ENCODE measurements at places on chromosomes 11 and 22.
A peak's percentile ranks its signal among the peaks of the same experiment; 100 is the strongest.

DNA sequence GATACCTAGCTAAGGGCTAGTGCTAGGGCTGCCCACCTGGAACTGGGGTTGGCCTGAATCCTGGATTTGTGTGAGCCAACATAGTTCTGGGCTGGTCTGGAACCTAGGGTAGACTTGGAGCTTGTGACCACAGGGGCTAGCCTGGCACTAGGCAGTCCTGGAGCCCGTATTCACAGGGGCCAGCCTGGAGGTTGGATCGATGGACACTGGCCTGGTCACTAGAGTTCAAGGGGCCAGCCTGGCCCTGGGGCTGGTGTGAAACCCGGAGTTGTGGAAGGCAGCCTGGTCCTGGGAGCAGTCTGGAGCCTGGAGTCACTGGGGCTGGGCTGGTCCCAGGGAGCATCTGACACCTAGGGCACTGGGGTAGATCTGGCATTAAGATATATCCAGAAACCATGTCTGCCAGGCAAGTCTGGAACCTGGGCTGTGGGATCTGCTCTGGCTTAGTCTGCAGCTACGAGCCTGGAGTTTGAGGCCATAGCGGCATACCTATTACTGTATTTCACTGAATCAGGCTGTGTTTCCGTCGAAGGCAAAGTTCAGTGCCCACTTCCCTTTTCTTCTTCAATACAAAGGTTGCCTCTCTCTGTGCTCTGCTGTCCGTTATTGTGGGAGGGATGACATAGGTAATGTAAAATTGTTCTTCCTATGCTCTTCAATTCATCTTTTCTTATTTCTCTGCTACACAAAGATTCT is 9.1 kb upstream of the GLYATL1B start:
- no peak for DNase-seq

GRCh38 chr11:115499891-115500290 is 4.3 kb downstream of the CADM1 start:
- no peak for DNase-seq

- no peak for DNase-seq
Measured at GRCh38 chr22:17732251-17732854, 41.9 kb downstream of the BID start.

DNA sequence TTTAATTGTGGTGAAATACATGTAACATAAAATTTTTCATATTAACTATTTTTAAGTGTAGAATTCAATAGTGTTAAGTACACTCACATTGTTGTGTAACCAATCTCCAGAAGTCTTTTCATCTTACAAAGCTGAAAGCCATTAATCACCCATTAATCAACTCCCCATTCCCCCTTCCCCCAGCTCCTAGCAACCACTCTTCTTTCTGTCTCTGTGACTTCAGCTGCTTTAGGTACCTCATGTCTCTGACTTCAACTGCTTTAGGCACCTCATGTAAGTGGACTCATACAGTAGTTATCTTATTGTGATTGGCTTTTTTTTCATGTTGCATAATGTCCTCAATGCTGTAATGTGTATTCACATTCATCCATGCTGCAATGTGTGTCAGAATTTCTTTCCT is 150.8 kb upstream of the NTM start:
- DNase-seq: no peak

DNA sequence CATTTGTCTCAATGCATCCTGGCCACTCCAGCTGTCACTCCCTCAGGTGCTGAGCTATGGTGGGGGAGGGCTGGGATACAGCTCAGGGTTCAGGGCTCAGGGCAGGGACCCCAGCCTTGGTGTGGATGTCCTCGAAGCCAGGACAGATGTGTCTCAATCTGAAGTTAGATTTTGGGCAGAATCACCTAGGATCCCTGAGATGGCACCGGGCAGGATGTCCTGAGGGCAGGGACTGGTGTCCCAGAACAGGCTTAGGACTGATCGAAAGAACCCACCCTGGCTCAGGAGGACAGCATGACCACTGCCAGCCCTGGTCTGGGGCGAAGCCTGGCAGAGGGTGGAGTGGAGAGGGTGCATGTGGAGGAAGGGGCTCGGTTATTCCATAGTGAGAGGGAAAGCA is 96.8 kb upstream of the THY1 start:
- DNase-seq: no peak

DNA sequence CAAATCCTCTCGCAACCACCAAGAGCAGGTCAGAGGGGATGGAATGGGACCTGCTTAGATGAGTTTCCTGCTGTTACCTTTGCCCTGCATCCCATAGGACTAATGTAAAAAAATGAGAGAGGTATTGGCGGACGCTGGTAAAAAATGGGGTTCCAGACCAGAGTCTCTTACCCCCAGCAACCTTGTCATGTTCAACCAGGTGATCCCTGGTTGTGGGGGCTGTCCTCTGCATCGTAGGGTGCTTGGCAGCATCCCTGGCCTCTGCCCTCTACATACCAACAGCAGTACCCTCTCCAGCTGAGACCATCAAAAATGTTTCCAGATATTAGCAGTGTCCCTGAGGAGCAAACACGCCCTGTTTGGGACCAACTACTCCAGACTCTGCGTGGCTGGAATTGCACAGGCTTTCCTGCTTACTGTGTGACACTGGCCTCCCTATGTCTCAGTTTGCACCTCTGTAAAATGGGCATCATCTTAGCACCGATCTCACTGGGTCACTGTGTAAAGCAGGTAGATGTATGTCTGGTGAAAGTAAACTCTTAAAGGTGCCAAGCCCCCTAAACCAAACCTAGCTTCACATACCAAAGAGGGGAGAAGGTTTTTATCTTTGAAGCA is 1.5 kb downstream of the APOL6 start:
- no peak for DNase-seq

GRCh38 chr22:38203090-38203810 is 1.5 kb downstream of the MAFF start:
- no peak for DNase-seq

DNA sequence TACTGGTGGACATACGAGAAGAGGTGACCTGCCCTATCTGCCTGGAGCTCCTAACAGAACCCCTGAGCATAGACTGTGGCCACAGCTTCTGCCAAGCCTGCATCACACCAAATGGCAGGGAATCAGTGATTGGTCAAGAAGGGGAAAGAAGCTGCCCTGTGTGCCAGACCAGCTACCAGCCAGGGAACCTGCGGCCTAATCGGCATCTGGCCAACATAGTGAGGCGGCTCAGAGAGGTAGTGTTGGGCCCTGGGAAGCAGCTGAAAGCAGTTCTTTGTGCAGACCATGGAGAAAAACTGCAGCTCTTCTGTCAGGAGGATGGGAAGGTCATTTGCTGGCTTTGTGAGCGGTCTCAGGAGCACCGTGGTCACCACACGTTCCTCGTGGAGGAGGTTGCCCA is 6.9 kb downstream of the TRIM6 start:
- no peak for DNase-seq

DNA sequence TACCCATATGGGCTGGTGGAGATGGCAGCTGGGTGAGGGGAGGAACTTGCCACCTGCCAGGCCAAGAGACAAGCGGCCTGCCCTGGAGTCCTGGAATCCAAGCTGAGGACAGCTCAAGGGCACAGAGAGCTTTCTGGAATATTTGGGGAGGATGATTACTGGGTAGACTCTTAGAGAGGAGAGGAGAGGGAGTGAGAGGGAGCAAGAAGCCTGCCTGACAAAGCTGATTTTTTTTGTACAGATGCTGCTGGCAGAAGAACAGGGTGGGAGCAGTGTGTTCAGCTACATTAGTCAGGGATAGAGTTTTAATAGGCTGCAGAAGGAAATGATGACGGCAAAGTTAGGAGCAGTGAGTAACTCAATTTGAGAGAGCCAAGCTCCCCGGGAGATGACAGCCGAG is 299.3 kb downstream of the NXPE2 start:
- DNase-seq: no peak

GRCh38 chr11:72228844-72229231 is 4.3 kb downstream of the INPPL1 start:
- no peak for DNase-seq

DNA sequence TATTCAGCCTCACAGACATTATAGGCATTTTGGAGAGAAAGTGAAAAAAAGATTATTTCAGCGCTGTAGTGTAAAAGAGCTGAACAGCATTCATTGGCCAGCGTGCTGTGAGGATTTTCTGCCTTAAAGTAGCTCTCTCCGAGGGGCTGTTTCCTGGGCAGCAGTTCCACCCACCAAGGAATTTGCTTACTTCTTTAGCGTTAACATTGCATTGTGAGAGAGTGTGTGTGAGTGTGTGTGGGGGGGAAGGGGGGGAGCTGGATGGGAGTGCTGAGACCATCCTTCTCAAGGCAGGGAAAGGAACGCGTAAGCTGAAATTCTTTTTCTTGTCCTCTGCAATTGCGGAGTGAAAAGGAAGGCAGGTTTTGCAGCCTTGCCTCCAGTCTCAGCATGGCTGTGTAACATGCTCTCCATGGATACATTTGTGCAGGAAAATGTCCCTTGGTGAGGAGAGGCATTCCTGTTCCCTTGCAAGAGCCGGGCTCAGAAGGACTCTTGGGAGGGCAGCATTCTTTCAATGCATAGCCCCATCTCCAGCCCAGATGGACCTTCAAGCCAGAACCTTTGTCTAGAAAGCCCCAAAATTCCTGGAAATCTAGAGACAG is 159.9 kb upstream of the NAV2 start:
- DNase-seq: no peak

DNA sequence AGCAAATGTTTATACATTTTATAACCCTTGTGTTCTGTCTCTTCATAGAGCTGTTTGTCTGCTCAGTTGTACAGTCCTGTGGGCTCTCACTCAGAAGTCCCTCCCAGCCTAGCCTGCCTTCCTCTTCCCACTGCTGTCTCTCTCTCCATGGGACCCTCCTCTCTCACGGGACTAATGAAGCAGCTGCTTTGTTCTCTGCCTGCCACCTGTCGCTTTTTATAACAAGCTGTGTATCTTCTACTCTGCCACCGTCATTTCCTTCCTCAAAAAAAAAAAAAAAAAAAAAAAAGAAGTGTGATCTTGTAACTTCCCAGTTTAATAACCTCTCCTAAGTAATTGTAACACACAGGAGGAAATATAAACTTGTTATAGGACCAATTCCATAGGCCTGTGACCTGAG is 92.2 kb upstream of the ALKBH3 start:
- DNase-seq: no peak

GRCh38 chr11:57464539-57465181 is 4.3 kb downstream of the RTN4RL2 start:
- no peak for DNase-seq

DNA sequence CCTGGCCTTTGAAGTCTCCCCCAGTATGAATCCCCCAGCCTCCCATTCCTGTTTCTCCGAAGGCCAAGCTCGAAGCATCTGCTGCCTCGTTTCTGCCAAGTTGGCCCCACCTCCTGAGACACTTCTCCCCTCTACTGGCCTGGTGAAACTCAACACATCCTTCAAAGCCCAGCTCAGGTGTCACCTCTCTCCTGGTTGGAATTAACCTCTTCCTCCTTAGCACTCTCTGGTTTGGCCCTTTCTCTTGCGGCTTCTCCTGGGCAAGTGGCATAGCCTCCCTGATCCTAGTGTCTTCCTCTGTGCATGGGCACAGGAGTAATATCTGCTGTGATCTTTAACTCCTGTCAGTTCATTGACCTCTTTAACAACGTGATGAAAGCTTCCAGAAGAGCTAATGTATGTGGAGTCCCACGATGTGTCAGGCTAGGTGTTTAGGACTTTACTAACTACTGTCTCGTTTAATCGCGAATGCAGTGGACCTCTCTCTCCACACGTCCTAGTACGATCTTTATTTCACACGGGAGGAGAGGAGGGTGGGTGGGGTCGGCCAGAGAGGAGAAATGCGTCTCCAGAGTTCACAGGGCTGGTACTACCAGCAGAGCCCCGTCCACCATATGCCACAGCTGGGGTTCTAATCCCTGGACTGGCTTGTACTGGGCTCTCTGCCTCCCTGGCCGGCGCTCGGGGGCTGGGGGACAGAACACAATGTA is 826 bp upstream of the PTPRJ start:
- DNase-seq: no peak

- no peak for DNase-seq
Measured at GRCh38 chr11:59172345-59173079, 580 bp downstream of the DTX4 start.

DNA sequence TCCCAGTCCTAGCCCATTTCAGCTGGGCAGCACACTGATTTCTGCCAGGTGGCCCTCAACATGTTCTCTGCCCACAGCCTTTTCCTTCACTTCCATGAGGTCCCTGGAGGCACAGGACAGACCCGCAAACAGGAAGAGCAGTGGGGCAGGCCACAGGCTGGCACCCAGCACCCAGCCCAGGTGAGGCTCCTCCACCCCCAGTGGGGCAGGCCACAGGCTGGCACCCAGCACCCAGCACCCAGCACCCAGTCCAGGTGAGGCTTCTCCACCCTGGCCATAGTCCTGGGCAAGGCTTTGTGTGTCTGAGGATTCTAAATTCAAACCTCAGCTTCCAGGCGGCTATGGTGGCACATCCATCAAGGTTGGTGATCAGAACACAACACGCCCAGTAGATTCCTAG is 1413.0 kb downstream of the BRD1 start:
- DNase-seq: no peak

GRCh38 chr22:41919357-41920224 is 4.7 kb upstream of the SHISA8 start:
- no peak for DNase-seq

- no peak for DNase-seq
Measured at GRCh38 chr22:44026066-44026629, 2.0 kb downstream of the PARVB start.

GRCh38 chr11:23236826-23237555 is 376.7 kb upstream of the CCDC179 start:
- peak; percentile 66 for DNase-seq

- no peak for DNase-seq
Measured at GRCh38 chr22:36923131-36923788, 9.8 kb downstream of the CSF2RB start.

- no peak for DNase-seq
Measured at GRCh38 chr22:24593836-24594568, 1.1 kb upstream of the LRRC75B start.

DNA sequence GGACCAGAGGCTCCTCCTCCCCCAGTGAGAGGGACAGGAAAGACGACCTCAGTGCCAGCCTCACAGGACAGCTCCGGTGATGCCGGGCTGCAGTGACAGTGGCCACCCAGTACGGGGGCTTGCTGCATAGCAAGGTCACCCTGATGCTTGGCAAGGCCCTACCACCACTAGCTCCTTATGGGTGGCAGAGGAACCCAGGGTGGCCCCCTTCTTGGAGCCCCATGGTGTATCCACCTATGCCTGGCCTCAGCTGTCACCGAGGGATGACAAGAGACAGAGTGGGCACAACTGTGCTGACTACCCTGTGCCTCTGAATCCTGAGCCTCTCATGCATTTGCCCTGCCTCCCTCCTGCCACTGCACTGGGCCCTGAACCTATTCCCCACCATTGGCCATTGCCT is 809.2 kb downstream of the TBC1D22A start:
- DNase-seq: no peak
